GM13977 (cell line): ENCODE measurements at places on chromosomes 5 and 9.

GRCh38 chr9:37936376-37936775 is 32.4 kb upstream of the SLC25A51 start:
- DNase-seq = no peak

DNA sequence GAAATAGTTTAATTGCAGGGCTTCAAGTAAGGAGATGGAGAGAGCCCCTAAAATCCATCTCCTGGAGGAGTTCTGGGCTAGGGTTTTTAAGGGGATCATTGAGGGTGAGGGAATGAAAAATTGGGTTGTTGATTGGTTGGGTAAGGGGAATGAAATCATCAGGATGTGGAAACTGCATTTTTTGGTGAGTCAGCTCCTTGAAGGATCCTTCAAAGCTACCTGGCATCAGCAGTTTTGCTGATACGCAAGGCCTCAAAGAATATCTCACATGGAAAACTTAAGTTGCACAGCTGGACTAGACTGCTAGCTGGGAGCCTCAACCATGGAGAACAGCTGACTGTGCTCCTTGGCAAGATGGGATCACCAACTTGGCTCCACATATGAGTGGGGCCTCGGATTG is 136.7 kb downstream of the FGF10 start:
- DNase-seq = no peak

DNA sequence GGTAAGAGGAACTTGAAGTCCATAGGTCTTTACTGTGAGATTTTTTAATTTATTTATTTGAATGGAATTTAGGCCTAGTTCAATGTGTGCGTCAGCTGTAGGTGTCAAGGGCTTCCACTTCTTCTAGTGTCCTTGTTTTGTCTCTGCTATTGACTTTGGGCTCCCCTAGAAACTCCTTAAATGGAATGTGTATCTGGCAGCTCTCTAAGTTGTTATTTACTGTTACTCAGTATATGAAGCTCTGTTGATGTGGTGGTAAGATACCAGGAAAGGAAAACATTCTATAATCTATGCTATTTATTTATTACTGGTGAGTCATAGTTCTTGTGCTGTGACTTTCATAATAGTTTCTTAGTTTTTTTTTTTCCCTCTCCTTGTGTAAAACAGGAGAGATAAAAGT is 97.1 kb downstream of the GABRA1 start:
- no peak for DNase-seq

DNA sequence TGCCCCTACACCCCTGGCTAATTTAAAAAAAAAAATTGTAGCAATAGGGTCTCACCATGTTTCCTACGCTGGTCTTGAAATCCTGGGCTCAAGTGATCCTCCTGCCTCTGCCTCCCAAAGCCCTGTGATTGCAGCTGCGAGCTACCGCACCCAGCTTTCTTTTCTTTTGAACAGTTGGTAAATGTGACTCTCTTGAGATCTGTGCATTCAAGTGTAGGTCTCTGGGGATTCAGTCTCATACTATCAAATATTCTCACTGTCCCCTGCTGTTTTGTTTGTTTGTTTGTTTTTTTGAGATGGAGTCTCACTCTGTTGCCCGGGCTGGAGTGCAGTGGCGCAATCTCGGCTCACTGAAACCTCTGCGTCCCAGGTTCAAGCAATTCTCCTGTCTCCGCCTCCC is 42.3 kb upstream of the CXXC5 start:
- no peak for DNase-seq

DNA sequence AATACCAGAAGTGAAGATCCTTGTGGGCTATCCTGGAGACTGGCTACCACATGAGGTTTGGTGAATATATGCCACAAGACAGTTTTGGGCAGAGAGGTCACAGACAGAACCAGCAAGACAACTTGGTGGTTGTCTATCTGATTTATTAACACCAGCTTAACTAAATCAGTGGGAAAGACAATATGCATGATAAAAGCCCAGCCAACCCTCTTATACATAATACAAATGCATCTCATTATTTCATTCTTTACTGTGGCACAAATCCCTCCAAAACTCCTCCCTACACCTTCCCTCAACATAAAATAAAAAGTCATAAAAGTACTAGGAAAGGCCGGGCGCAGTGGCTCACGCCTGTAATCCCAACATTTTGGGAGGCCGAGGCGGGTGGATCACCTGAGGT is 8.1 kb downstream of the HINT1 start:
- DNase-seq = no peak
